A549 treated with ZK216348 at 1 μM for 4 hours (cell line): ENCODE measurements at places on chromosomes 2 and 18. TPM values are rescaled to one million over a fixed set of nuclear protein-coding genes. Genes with fewer than 3 reads are reported as not detected.

GPBAR1 gene
- 0.09 to 0.19 TPM (median 0.12 TPM) in 3 of 5 replicates, not detected in the others for total RNA-seq

RAB17 gene
- 0.16 to 0.33 TPM (median 0.28 TPM) in 4 of 5 replicates, not detected in the other for total RNA-seq

CLK1 gene
- total RNA-seq: 34.9 to 45.0 TPM (median 39.4 TPM) in 5 replicates

GALNT14 gene
- 37.1 to 50.5 TPM (median 47.5 TPM) in 5 replicates for total RNA-seq

MFSD2B gene
- total RNA-seq: 0.15 to 0.63 TPM (median 0.41 TPM) in 5 replicates

CHRNG gene
- total RNA-seq: not detected in 5 replicates

LYG1 gene
- total RNA-seq: 0.97 to 2.5 TPM (median 2.4 TPM) in 5 replicates

TBR1 gene
- not detected in 5 replicates for total RNA-seq

EGR4 gene
- total RNA-seq: 0.09 to 0.43 TPM (median 0.20 TPM) in 5 replicates

IL36G gene
- total RNA-seq: not detected in 5 replicates

IGFBP5 gene
- total RNA-seq: 0.08 to 0.24 TPM (median 0.20 TPM) in 5 replicates

NEDD4L gene
- total RNA-seq: 26.7 to 33.6 TPM (median 30.8 TPM) in 5 replicates

C1QL2 gene
- 0.15 to 0.28 TPM (median 0.20 TPM) in 4 of 5 replicates, not detected in the other for total RNA-seq

SCN2A gene
- total RNA-seq: 0.04 TPM in 1 of 5 replicates, not detected in the others

M1AP gene
- not detected in 5 replicates for total RNA-seq

KYNU gene
- 250 to 331 TPM (median 273 TPM) in 5 replicates for total RNA-seq

GDF7 gene
- total RNA-seq: 0.05 to 0.11 TPM (median 0.08 TPM) in 5 replicates
